ENCODE measurements at places on chromosomes 3 and 15. TPM values are rescaled to one million over a fixed set of nuclear protein-coding genes. Genes with fewer than 3 reads are reported as not detected.

Gene SCAANT1
- not detected for total RNA-seq

Gene PLCH1
- not detected for total RNA-seq

DNA sequence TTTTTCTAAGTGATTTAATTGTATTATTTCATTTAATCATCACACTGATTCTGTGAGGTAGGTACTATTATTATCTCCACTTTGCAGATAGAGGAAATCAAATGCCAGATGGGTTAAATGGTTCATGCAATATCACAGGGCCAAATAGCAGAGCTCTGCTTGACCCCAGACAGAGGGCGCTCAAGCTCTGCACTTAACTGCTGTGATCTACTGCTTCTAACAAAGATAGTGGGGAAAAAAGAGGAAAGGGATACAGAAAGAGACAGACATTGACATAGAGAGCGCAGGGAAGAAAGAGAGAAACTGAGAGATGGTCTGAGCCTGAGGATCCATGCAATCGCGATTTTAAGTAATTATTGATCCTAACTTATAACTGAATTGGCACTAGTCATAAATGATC lies 279.1 kb upstream of the THRB start:
- DNase-seq: no peak

DNA sequence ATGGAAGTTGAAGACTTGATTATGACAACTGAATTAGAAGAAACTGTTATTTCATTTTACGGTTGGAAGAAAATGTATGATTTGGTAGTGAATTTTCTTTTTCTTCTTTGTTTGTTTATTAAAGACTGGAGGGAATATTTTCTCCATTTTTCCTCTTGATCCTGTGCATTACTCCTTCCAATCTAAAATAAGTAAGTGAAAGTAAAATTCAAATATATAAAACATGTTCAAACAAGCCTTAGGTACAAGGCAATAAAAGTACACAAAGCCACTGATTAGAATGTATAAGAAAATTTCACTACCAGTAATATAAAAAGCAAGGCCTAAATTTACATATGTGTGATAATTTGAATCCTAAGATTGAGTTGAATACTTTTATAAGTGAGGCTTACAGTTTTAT lies 181.2 kb upstream of the MME start:
- DNase-seq: no peak

DNA sequence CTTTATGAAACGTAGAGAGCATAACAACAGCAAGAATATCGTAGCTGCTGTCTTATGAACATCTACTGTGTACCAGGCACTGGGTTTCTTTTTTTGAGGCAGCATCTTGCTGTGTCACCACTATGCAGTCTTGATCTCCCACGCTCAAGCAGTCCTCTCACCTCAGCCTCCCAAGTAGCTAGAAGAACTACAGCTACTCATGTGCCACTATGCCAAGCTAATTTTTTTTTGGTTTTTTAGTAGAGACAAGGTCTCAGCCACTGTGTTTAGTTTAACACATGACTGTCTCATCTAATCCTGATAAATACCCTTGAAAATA lies 129.9 kb downstream of the VGLL4 start:
- DNase-seq: no peak

GRCh38 chr3:97384583-97384982 lies 380.0 kb upstream of the ARL6 start:
- DNase-seq: no peak
